ENCODE measurements at places on chromosomes 1 and 21.

- peak; percentile 27 for DNase-seq
These were observed 771 bp downstream of the EIF4G3 start for GRCh38 chr1:21175670-21176581.

DNA sequence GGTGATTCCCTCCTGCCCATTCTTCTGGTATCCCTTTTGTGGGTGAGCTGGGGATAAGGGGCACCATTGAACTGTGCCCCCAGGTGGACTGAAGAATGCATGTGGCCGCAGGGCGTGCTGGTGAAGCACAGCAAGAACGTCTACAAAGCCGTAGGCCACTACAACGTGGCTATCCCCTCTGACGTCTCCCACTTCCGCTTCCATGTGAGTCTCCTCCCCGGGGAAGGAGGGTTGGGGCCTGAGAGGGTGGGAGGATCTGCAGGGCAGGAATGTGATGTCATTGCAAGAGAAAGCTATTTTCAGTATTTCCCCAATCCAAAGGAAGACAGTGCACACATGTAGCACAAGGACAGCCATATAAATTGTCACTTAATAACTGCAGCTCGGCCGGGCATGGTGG lies 7.5 kb upstream of the KPNA6 start:
- no peak for DNase-seq

- DNase-seq, result no peak
These were observed 82.6 kb downstream of the C1orf21 start for GRCh38 chr1:184469396-184469795.

GRCh38 chr1:244163861-244164510 lies 112.9 kb downstream of the ZBTB18 start:
- no peak for DNase-seq

GRCh38 chr1:12052008-12052573 lies 11.0 kb upstream of the TNFRSF8 start:
- no peak for DNase-seq

DNA sequence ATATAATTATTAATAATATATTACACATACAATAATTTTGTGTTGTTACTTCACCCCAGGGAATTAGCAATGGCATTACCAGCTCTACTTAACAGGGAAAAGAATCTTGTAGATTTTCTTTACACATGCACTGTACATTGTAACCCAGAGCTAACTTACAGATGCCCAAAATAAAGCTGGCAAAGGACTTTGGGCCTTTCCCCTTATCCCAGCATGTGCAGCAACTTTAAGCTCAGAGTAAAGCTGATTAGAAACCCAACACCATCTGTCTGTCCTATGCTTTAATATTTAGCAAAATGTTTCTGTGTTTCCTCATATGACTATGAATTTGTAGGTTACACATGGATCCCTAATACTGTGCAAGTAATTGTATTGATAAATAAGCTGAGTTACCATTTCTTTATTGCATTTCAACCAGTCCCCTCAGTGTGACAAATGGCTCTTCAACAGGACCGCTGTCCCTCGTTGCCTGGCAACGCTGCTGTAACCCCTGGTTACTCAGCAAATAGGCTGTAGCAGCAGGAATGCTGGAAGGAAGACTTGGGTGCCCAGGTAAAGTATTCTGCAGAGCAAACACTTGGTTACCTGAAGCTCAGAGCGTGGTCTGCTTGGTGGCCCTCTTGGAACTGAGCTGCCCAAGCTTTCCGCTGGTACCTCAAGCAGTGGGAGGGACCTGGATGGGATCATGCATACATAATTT lies at the start of gene USH2A:
USH2A (minus strand) TSS at position 628 of the 700 bp plus-strand sequence. CDS start 1,112 bp downstream, outside the sequence.
- DNase-seq, result no peak

DNA sequence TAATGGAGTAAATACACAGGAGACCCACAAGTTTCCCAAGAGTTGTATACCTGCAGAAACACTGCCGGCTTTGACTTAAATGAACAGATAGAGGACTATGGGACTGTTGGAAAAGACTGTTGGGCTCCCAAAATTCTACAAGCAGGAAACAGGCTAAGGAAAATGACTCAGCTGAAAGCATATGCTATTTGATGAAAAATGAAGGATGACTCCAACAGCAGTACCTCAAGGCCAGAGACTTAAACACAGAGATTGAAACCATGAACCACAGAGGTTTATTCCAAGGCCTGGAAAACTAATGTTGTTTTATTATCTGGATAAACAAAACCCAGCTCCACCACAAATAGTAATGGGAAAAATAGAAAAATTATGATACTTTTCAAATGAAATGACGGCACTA lies 187.7 kb downstream of the TNFSF18 start:
- DNase-seq, result no peak

DNA sequence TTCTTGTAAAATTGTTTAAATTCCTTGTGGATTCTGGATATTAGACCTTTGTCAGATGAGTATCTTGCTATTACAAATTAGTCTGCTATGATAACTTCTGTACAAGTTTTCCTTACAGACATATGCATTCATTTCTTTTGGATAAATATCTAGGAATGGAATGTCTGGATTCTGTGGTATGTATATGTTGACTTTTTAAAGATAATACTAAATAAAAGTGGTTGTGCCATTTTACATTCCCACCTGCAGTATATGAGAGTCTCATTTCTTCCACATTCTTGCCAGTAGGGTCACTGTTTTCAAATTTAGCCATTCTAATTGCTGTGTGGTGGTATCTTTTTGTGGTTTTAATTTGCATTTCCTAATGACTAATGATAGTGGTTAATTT lies 53.9 kb downstream of the SYDE2 start:
- DNase-seq, result no peak

DNA sequence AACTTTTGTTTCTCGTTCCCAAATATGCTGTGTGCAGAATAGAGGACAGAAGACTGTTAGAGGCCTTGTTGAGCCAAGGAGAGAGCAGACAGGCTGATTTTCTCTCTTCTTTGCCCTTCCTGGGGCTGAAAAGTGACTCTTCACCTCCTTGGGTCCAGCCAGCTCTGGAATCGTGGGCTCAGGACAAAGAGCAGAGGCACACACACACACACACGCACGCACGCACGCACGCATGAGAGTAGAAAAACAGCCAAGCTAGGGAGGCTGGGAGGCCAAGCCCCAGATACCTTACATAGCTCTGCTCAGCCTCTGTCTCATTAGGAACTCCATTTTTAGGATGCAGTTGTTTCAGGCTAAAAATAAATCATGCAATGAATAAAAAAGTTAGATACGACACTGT lies at the start of gene CASQ2:
CASQ2 (minus strand) TSS at position 166 of the 400 bp plus-strand sequence. CDS start 173 bp downstream, outside the sequence.
- no peak for DNase-seq

- DNase-seq, result no peak
These were observed 6.8 kb downstream of the SMIM1 start for GRCh38 chr1:3779265-3779911.

- no peak for DNase-seq
These were observed 39.5 kb upstream of the DDAH1 start for GRCh38 chr1:85504417-85504816.

- DNase-seq, result no peak
These were observed 15.1 kb downstream of the RNF223 start for GRCh38 chr1:1058921-1059493.

GRCh38 chr1:1303736-1304135 lies 4.0 kb downstream of the ACAP3 start:
- no peak for DNase-seq

DNA sequence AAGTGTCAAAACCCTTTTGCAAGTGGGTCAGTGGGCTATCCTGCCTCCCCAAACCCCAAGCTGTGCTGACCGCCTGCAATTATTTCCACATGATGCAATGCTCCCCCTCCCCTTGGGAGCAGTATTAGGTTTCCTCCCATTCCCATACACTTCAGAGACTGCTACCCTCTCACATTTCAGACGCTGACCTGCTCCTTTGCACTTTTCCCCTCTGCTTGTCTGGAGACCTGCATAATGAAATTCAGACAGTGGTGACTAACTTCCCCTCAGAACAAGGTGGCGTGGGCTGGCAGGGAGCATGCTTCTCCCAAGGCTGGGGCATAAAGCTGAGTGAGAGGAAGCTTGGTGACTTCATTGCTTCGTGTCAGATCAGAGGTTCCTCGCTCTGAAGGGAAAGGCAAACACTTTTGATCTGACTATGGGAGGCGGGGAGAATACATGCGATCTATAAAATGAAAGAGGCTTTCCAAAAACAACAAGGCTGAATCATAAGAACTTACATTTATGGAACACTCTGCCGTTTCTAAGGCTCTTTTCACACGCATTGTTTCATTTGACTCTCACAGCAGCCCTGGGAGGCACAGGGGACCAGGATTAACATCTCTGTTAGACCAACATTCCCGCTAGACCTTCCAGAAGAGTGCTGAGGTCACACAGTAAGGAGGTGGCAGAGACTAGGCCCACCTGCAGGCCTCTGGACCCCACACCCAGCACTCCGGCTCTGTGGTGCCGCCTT lies 27.5 kb upstream of the ROR1 start:
- no peak for DNase-seq

GRCh38 chr1:210857146-210857663 lies 276.7 kb downstream of the KCNH1 start:
- DNase-seq, result no peak

GRCh38 chr1:177891809-177892208 lies 78.0 kb downstream of the SEC16B start:
- no peak for DNase-seq

DNA sequence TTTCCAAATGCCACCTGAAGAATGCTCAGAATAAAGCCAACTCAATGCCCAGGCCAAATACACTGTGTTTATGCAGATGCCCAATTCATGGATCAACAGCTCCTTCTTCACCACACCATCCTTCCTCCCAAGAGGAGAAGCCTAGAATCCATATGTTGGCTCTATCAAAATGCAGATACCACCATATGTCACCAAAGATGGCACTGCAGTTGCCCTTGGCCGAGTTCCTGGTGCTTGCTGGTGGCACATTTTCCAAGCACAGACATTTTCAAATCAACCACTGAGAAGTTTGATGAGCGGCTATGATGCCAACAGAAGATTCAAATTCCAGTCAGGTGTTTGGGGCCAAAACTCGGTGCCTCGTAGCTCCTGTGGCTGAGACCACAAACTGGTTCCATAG lies 430.3 kb downstream of the AJAP1 start:
- no peak for DNase-seq

DNA sequence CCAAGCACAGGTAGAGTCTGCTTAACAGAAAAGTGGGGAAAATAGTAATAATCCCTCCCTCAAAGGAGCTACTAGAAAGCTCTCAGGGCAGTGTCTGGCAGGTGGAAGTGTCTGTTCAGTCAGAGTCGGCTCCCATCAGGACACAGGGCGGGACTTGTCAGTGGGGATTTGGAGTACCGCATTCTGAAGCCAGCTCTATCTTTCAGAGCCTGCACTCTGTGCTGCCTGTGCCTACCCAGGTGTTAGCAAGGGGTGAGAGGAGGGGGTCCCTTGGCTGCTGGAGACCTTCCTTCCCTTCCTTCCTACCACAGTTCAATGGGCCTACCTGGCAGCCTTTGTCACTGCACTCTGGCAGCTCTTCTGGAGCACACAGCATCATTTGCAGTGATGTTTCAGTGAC lies 615.5 kb downstream of the AJAP1 start:
- DNase-seq, result no peak

GRCh38 chr1:93844262-93845045 lies 34.6 kb downstream of the DNTTIP2 start:
- no peak for DNase-seq

DNA sequence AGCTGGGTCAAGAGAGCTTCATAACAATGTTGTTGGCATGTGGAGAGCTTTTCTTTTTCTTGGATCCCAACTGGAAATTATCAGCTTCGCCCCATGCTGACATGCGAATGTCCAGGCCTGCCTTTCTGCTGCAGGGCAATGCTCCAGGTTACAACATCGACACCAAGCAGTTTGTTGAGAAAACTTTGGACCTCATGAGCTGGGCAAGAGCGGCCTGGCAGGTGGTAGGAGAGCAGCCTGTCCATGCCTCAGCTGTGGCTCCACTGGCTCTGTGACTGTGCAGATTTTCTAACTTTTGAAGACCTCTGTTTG lies 41.4 kb downstream of the MTARC1 start:
- DNase-seq, result no peak

DNA sequence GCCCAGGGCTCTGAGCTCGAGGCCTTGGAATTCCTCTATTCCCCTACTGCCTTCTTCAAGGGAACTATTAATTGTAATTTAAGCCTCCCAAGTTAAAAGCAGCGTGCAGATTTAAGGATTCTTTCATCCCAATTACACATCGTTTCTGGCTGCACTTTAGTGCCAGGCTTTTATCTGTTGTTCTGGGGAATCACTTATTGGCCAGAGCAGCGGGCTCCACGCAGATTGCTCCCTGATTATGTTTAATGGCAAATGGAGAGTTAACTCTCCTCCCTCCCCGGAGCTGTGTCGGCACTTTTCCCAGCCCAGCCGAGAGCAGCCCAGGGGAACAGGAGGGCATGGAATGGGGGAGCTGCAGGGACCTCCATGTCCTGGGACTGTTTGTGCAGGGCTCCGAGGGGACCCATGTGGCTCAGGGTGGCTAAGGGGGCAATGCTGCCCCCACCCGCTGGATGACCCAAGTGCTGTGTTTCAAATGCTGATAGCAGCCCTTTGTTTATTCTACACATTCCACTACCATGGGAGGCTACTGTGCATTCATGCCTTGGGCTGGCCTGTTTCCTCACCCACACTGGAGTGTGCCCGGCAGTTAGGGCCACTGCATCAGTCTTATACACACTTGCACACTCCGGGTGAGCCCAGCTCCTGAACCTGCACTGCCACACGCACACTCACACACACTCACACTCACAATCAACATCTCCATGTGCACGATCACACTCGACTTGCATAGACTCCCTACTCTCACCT lies 93.3 kb upstream of the POU3F1 start:
- no peak for DNase-seq

GRCh38 chr1:233394860-233395717 lies 67.6 kb downstream of the MAP3K21 start:
- no peak for DNase-seq

DNA sequence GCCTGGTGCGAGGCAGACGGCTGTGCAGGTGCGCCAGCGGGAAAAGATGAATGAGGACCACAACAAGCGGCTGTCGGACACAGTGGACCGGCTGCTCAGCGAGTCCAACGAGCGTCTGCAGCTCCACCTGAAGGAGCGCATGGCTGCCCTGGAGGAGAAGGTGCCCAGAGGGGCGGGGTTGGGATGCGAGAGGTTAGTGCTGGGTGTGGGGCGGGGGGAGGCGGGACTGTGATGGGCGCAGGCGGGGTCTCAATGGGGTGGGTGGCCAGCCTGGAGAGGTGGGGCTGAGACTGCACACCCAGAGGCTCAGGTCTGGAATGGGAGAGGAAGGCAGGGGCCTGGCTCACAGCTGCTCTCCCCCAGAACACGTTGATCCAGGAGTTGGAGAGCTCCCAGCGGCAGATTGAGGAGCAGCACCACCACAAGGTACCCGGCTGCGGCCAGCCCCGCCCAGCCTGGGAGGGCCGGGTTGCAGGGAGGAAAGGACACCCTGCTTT lies 22.3 kb downstream of the PPFIA4 start:
- DNase-seq, result no peak

- no peak for DNase-seq
These were observed 233.6 kb upstream of the FMN2 start for GRCh38 chr1:239858057-239858456.
